B cell (primary cell): ENCODE measurements at places on chromosomes 16 and 17. TPM values are rescaled to one million over a fixed set of nuclear protein-coding genes. Genes with fewer than 3 reads are reported as not detected.

GRCh38 chr17:41620583-41621434, 3.6 kb downstream of the KRT17 start:
- no peak overlapping the region for H3K4me3 ChIP-seq
- H3K27me3 ChIP-seq: no peaks in the 10 kb centered on the region
- no peak for DNase-seq
- H3K27ac ChIP-seq: no peak overlapping the region
- H3K36me3 ChIP-seq: no peaks in the 10 kb centered on the region
- H3K4me1 ChIP-seq: no peaks in the 10 kb centered on the region

DNA sequence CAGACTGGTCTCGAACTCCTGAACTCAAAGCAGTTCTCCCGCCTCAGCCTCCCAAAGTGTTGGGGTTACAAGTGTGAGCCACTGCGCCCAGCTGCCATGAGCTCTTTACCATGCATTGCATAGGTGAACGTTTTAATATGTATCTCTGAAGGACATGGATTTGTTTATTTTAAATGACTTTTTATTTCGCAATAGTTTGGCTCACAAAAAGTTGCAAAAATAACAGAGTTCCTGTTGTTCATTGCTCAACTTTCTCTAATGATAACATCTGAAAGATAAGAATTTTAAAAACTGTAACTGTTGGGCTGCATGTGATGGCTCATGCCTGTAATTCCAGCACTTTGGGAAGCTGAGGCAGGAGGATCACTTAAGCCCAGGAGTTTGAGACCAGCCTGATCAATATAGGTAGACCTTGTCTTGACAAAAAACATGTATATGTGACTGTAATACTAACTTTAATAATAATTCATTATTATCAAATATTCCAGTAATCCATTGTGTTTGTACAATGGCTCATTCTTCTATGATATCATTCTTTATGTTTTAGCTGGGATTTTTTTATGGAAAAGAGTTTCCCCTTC, 80.1 kb downstream of the ABCC1 start:
- H3K27ac ChIP-seq: no peak overlapping the region
- H3K27me3 ChIP-seq: no peaks in the 10 kb centered on the region
- DNase-seq: no peak

GRCh38 chr16:1913327-1914083, 4.7 kb downstream of the HS3ST6 start:
- no peaks in the 10 kb centered on the region for H3K36me3 ChIP-seq
- no peak overlapping the region for H3K27ac ChIP-seq
- no peak for DNase-seq
- H3K27me3 ChIP-seq: peaks cover 27% of the 10 kb centered on the region
- no peak overlapping the region for H3K4me3 ChIP-seq
- H3K4me1 ChIP-seq: no peaks in the 10 kb centered on the region

The SLC52A1 gene
- total RNA-seq: not detected in 2 replicates

The CPHXL2 gene
- total RNA-seq: not detected in 2 replicates

- no peaks in the 10 kb centered on the region for H3K27me3 ChIP-seq
- no peaks in the 10 kb centered on the region for H3K4me1 ChIP-seq
- H3K27ac ChIP-seq: no peak overlapping the region
- H3K4me3 ChIP-seq: no peak overlapping the region
Observed at GRCh38 chr16:12395268-12395667, 408.4 kb downstream of the CPPED1 start.

The KRT9 gene
- not detected in 2 replicates for total RNA-seq

DNA sequence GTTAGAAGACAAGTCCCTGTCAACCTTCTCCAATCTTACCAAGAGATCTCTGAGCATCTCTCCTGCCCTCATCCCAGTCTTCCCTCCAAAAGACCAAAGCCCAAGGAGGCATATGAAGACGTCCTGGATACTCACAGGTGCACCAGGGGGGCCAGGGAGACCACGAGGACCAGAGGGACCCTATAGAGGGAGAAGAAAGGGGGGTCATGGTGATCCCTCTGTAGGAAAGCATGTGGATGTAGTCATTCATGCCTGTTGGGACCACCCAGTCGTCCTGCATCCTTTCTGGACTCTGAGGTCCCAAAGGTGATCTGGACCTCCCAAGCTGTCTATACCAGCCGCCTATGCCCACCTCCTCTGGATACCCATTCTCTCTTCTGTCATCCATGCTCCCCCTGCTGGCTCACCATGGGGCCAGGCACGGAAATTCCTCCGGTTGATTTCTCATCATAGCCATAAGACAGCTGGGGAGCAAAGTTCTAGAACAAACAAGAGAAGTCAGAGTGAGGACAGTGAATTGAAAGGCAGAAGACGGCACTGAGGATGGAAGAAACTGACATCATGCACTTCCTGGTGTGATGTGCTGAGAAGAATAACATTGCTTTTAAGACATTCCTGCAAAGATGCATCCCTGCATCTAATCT, 3.3 kb downstream of the COL1A1 start:
- no peaks in the 10 kb centered on the region for H3K36me3 ChIP-seq
- H3K4me1 ChIP-seq: peaks cover 20% of the 10 kb centered on the region
- peaks cover 39% of the 10 kb centered on the region for H3K27me3 ChIP-seq
- no peak overlapping the region for H3K4me3 ChIP-seq

- peaks cover 12% of the 10 kb centered on the region for H3K4me1 ChIP-seq
- no peak for DNase-seq
- no peaks in the 10 kb centered on the region for H3K27me3 ChIP-seq
Observed at GRCh38 chr16:81765111-81765919, 13.8 kb upstream of the PLCG2 start.

The TEX19 gene
- total RNA-seq: not detected in 2 replicates

The RBFOX1 gene
- not detected in 2 replicates for total RNA-seq

GRCh38 chr17:41338961-41339485, 11.6 kb downstream of the KRT33A start:
- no peak overlapping the region for H3K4me3 ChIP-seq
- no peak for DNase-seq
- H3K27me3 ChIP-seq: peaks cover 11% of the 10 kb centered on the region
- H3K27ac ChIP-seq: no peak overlapping the region

GRCh38 chr16:52450916-52451315, 96.0 kb downstream of the TOX3 start:
- no peak overlapping the region for H3K27ac ChIP-seq
- no peak for DNase-seq
- H3K36me3 ChIP-seq: no peaks in the 10 kb centered on the region
- no peaks in the 10 kb centered on the region for H3K4me1 ChIP-seq
- no peaks in the 10 kb centered on the region for H3K27me3 ChIP-seq

The KRTAP4-4 gene
- not detected in 2 replicates for total RNA-seq

The ZPBP2 gene
- total RNA-seq: 1.7 and 2.0 TPM in 2 replicates
